ENCODE measurements at places on chromosomes 1 and 21.
A peak's percentile ranks its signal among the peaks of the same experiment; 100 is the strongest.

GRCh38 chr21:25390701-25391100, 216.6 kb downstream of the MRPL39 start:
- DNase-seq, result no peak

GRCh38 chr1:233613252-233614172, at the start of gene KCNK1:
TSS of gene KCNK1 (plus strand) at chr1:233614106. CDS start at chr1:233614172, 66 bp downstream.
- peak; percentile 40 for DNase-seq

DNA sequence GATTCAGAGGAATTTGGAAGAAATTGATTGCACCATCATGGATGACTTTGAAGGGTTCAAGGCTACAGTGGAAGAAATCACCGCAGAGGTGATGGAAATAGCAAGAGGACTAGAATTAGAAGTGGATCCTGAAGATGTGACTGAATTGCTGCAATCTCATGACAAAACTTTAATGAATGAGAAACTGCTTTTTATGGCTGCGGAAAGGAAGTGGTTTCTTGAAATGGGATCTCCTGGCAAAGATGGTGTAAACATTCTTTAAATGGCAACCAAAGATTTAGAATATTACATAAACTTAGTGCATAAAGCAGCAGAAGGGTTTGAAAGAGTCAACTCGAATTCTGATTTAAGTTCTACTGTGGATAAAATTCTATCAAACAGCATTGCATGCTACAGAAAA, 698.6 kb downstream of the PLA2G4A start:
- DNase-seq, result peak; percentile 2

DNA sequence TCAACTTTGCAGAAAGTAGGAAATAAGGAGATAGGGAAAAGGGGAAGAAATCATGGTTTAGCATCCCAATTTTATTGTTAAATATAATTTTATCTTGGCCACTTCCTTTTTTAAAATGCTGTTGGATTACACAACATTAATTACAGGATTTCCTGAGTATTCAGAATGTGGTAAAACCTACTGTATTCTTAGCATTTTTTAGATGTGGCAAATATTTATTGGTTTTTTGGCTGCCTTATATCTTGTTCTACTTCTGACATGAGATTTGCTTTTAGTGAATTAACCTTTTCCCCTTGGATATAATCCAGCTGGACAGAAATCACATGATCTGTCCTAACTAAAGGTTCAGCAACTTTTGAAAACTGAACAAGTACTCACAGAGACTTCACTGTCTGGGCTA, 104.9 kb downstream of the PTGS2 start:
- peak; percentile 38 for DNase-seq

GRCh38 chr1:205623646-205624045, 8.2 kb downstream of the ELK4 start:
- DNase-seq, result no peak

DNA sequence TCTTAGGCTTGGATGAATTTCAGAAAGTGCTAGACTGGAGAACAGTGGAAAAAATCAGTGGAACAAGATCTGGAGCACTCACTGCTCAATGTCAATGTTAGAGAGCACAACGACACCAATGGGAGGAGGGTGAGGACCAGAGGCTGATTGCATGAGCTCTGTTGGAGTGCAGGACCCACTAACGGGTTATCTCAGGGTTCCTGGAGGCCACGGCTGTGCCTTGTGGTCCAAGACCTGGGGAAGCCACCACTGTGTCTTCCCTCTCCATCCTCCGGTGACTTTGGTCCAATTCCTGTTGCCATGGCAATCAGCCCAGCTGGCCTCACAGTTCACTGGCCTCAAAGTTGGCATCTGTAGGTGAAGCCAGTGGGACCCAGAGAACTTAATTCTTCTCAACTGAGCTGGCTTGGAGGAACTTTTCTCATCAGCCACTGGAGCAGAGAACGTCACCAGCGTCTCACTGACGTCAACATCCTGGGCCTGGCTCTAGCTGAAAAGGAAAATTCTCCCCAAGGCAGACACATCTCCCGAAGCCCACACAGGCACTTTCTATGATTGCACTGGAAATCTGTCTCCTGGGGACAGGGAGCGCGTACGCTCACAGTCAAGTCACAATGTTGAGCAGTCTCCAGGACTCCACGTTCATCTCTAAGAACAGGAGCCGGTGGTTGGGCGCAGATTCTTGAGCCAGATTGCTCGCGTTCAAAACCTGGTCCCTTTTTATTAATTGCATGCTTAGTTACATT, 21.9 kb upstream of the GPR157 start:
- peak; percentile 49 for DNase-seq

- peak; percentile 48 for DNase-seq
Measured at GRCh38 chr21:42195378-42196031, 23.4 kb upstream of the ABCG1 start.

GRCh38 chr1:93722081-93723031, 40.7 kb upstream of the BCAR3 start:
- no peak for DNase-seq

DNA sequence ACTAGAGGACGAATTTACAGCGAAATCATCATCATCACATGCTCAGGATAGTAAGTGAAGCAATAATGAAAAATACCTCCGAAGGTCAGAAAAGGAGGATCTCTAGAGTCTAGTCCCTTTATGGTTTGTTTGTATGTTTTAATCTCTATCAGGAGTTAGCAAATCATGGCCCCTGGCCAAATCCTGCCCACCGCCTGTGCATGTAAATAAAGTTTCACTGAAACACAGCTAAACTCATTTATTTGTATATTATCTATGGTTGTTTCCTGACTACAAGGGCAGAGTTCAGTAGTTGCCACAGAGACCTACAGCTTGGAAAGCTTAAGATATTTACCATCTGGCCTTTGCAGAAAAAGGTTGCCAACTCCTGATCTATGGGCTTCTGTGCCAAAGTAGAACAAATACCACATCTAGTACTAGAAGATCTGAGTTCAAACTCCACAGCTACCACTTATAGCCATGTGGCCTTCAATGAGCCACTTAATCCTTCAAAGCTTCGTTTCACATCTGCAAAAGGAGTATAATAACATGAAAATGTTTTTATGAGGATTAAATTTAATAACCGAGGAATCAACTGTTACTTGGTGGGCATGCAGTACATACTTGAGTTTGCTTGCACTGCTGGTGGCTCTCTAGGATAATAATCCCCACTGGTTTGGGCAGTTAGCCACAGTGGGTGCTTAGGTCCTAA, 94.0 kb upstream of the KIF26B start:
- DNase-seq, result peak; percentile 96

DNA sequence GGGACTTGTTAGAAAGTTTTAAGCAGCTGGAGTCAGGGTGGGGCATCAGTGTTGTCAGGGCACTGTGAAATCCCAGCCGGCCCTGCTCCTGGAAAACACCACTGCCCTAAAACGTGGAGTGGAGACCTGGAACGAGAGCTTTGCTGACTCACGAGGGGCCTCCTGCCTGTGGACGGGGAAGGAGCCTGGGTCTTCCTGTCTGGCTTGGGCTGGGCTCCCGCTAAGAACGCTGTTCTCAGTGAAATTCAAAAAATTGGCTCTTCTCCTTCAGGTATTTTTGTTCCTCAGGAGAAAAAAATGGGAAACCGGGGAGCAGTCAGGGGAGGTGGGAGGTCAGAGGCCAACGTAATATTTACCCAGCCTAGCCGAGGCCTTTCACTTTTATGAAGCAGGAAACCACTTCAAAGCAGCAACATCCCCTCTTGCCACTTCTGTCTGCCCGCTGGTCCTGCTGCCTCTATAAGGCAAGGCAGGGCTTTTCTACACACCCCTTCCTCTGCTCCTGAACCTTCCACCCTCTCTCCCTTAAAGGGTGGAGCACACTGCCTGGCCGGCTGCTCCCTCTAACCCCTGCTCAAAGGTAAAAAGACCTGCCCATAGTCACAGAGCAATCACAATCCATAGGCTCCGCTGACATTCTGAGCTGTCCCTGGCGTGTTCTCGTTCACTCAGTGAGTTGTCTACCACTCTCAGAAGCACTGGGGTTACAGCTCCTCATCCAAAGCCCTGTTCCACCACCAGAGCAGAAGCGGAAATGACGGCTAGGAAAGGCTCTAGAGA, 8.0 kb downstream of the PLXNA2 start:
- peak; percentile 89 for DNase-seq

DNA sequence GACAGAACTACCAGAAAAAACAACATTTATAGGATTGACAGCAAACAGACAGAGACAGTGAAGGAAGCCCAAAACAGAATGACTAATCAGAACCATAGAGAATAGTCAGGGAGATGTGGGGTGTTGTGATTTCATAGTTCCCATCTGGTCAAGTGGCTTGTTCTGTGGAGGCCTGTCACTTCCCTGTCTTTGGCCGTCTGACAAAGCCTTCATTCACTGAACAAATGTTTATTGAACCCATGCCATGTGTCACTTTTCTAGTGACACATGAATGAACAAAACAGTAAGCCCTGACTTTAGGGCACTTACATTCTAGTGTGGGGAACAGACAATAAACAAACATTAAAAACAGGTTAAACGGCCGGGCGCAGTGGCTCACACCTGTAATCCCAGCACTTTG, 3.2 kb upstream of the SRRM1 start:
- DNase-seq, result no peak

GRCh38 chr1:233217832-233218231, 77.7 kb downstream of the PCNX2 start:
- DNase-seq, result no peak

GRCh38 chr1:115331558-115332331, 6.3 kb downstream of the NGF start:
- peak; percentile 49 for DNase-seq

GRCh38 chr1:71086331-71086730, 5.5 kb upstream of the ZRANB2 start:
- DNase-seq, result peak; percentile 65

DNA sequence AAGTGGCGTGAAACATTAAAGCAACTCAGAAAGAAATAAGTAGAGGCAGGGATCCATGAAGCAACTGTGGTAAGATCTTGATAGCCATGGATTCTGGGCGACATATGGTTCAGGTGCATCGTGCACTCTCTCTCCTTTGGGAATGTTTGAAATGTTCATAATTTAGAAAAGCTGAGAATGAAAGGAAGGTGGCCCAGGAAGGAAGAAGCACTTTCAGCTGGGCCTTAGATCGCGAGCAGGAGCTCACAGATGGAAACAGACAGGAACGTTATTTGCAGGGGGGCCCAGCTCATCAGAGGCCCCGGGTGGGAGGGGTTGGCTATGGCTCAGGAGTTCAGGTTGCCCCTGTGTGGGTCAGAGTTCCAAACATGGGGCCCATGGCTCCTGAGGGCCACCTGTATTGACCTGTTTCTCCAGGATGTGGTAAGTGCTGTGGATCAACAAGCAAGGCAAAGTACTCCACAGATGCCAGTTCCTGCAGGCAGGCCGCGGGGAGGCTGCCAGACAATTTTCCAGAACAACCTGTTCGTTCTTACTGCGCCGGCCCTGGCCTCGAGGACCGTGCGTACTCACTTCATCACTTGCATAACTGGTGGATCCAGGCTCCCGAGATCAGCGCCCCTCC, 253.2 kb downstream of the TOMM20 start:
- DNase-seq, result no peak

GRCh38 chr1:7301664-7301981, 469.5 kb upstream of the VAMP3 start:
- no peak for DNase-seq

GRCh38 chr1:4140241-4140640, 240.2 kb upstream of the C1orf174 start:
- no peak for DNase-seq

All from mesenchymal stem cell (in vitro differentiated cells and primary cell).